NCI-H1048 (cell line): ENCODE measurements at places on chromosomes 3 and 15.

DNA sequence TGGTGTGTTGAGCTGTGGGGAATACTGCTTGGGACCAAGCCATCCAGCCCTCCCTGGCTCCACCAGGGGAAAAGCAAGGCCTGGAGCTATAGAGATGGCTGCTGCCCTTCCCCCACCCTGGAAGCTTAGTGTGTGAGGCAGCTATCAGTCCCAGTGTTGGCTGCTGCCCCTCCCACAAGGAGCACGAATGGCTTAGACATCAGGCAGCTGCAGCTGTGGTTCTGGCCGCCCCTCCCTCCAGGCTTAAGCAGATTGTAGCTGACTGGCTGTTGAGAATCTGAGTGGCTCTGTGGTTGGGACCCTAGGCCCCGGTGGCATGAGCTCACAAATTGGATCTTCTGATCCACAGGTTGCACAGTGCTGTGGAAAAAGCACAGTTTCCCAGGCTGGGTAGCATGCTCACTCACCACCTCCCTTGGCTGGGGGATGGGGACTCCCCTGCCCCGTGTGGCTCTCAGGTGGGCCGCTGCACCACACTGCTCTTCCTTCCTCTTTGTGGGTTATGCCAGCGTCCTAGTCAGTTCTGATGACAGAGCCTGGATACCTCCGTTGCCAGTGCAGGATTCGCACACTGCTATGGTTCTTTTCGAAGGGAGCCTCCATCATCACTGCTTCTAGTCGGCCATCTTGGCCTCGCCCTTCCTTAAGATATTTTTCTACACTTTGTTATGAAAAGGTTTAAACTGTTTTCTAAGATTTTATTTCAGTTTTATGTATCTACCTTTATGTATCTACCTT, 21.2 kb upstream of the SUCNR1 start:
- no peak for DNase-seq

DNA sequence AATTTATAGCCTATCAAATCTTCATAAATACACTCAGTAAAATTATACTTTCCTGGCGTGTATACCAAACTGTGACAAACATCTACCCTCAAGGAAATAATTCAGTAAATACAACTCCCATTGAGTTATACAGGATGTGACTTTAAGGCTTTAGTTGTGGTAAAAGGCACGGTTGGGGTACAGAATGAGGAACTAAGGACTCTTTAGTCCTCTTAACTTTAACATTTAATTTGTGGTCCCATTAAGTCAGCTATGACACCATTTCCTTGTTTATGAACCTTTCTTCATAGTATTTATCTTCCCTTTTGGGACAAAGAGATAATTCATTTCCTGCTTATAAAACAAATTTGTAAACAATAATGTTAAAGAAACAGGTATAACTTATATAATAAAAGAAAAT, 30.2 kb downstream of the IFT80 start:
- no peak for DNase-seq

GRCh38 chr15:73628976-73629797, 4.0 kb downstream of the NPTN start:
- no peak for DNase-seq

GRCh38 chr3:149414557-149415231, 37.2 kb upstream of the TM4SF1 start:
- DNase-seq = no peak

GRCh38 chr3:170745211-170745718, 124.7 kb downstream of the RPL22L1 start:
- DNase-seq = no peak

DNA sequence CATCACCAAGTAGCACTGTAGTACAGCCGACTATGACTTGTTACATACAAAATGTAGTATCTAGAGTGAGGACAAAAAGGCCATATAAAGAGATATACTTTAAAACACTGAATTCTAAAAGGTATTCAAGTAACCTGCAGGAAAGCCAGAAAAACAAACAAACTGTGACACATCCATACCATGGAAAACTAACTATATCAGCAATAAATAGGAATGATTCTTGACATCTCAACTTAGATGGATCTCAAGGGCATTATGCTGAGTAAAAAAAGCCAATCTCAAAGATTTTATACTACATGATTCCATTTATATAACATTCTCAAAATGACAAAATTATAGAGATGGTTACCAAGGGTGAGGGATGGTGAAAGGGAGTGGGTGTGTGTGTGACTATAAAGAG, 143.0 kb downstream of the PEAK1 start:
- no peak for DNase-seq

DNA sequence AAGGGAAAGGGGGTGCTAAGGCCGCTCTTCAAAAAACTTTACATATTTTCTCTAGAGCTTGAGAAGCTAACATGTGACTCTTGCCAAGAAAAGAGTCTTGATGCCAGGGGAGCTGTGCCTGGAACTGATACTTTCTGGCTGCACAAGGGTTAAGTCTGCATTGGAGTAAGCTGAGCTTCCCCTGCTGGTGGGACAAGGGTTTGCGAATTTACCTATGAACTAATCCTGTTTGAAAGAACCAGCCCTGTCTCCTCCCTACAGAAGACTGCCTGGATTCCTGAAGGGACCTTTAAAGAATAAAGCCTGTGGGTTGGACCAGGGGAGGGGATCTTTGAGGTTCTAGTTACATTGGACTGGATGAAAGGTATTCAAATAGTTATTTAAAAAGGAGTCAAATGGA, 58.3 kb upstream of the EPHA3 start:
- no peak for DNase-seq

- DNase-seq = no peak
Measured at GRCh38 chr3:128279601-128279880, 126.3 kb downstream of the EEFSEC start.

DNA sequence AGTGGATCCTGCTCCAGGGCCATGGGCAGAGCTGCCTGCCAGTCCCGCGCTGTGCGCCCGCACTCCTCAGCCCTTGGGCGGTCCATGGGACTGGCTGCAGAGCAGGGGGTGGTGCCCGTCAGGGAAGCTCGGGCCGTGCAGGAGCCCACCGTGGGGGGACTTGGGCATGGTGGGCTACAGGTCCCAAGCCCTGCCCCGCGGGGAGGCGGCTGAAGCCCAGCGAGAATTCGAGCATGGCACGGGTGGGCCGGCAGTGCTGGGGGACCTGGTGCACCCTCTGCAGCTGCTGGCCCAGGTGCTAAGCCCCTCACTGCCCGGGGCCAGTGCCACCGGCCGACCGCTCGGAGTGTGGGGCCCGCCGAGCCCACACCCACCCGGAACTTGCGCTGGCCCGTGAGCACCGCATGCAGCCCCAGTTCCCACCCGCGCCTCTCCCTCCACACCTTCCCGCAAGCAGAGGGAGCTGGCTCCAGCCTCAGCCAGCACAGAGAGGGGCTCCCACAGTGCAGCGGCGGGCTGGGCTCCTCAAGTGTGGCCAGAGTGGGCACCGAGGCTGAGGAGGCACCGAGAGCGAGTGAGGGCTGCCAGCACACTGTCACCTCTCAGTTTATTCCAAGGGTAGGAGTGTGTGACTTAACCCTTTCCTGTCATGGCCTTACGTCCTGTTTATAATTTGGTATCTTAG, 129.3 kb downstream of the TMEM108 start:
- no peak for DNase-seq

DNA sequence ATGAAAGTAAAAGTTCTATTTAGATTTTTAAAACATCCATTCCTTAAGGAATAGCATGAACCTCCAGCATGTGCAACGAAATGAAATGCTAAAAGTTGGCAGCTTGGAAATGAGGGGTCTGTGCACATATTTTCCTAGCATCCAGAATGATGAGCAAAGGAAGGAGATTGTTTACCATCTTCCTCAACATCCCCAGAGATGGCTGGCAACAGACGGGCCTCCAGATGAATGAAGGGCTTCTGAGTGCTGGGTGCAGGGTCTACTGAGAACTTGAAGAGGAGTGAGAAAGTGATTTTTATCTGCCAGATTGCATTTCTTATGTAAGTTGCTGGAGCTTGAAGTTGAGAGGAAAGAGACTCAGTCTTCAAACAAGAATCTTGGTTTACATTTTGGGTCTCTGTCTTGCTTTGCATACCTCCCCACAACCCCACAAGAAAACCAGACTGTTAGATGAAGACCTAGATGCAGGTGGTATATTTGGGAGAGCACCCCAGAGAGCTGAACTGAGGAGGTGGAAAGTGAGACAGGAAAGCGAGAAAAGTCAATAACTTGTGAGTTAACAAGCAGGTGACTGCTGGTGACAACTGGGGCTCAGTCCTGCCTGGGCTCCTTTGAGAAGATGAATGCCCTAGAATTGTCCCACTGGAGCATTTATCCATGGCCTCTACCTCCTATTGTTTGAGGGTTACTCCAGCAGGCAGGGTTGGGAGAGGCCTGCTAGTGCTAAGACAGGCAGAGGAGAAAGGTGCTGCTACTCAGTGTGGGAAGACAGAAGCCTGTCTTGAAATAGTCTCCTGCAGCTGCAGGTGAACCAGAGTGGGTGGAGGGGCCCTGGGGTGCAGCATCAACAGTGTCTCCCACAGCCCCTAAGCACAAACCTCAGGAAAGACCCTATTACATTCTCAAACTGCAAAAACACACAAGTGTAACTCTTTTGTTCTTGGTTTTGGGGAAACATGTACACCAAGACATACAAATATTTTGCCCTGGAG, 10.5 kb upstream of the CCK start:
- DNase-seq = no peak

- no peak for DNase-seq
Measured at GRCh38 chr3:100517276-100517675, 24.9 kb downstream of the TMEM45A start.

- DNase-seq = no peak
Measured at GRCh38 chr3:10928407-10928960, 64.1 kb upstream of the SLC6A1 start.

DNA sequence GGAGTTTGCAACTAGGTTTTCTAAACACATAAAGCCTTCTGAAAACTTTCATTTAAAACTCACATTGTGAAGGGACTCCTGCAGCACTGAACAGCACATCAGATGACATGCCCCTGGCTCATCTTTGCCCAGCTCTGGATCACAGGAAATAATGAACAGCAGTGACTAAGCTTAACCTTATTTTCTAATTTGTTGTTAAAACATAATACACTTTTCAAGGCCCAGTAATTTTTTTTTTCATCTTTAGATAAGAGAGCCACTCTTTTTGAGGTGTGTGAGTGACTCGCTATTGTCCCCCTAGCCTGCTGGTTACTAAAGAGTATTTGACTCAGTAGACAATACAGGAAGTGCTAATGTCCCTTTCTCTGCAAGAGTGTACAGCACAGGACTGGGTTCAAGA, 204.0 kb downstream of the OSBPL10 start:
- DNase-seq = no peak

- no peak for DNase-seq
Measured at GRCh38 chr3:196868297-196868661, 559 bp downstream of the SENP5 start.

GRCh38 chr3:86774082-86774691, 216.8 kb downstream of the VGLL3 start:
- DNase-seq = no peak

GRCh38 chr15:88930579-88930978, 17.4 kb upstream of the MFGE8 start:
- no peak for DNase-seq

DNA sequence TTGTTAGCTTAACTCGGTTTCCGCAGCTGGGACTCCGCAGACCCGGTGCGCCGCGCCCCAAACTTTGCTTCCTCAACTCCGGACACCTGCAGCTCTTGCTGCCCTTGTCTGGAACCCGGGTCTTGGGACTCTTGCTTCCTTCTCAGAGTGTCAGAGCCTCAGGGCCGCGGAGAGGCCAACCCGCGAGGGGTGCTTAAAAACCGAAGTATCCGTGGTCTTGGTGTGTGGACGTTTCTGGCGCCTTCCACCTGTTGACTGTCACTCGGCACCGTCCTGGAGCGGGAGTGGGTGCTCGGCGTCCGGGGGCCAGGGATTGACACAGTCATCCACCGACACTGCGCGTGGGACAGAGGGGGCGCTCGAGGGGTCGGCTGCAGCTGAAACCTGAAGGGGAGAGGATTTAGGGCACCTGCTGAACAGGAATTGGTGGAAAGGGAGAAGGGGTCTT, 386 bp downstream of the SQOR start:
- no peak for DNase-seq

- no peak for DNase-seq
Measured at GRCh38 chr3:99049164-99049563, 147.7 kb upstream of the DCBLD2 start.

DNA sequence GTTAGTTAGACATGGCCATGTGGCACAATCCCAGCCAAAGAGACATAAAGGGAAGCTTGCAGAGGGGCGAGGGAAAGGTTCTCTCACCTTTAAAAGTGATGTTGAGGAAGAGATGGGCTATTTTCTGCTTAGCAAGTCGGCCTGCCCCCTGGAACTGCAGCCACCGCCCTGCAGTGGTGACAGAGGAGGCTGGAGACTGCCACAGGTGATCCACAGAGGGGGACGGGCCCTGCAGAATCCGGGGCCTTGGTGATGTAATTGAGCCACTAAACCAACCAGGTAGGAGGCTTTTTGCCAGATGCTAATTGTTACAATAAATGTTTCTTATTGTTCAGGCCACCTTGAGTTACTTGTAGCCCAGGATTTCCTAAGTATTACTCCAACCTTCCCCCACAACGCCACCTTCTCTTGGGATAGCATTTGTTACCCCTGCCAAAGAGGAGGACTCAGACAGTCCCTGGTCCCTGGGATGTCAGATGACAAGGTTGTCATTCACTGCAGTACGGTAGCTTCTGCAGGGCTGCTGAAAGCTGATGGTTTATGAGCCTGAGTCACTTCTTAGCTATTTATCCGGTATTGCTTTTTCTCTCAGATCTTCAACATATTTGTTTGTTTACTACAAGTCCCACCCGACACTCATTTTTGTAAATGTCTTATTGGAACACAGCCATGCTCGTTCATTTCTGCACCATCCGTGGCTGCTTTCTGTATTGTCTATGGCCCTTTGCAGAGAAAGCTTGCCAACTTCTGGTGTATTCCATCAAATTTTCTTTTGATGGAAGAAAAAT, 63.3 kb upstream of the SEC61A1 start:
- DNase-seq = no peak

DNA sequence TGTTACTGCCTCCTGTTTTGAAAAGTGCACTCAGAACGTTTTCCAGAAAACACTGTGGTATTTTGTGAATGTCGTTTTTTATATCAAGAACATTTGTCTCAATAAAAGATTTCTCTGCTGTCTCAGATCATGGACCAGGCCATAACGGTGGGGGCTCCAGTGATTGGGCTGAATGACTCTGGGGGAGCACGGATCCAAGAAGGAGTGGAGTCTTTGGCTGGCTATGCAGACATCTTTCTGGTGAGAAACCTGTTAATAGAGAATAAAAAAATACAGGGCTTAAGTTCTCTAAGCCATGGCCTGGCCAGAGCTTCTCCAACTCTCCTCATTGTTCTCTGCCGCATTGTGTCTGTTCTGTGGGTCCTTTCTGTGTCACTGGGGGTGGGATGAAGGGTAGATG, 11.7 kb downstream of the PCCB start:
- no peak for DNase-seq

GRCh38 chr15:48981941-48982340, 18.2 kb upstream of the SHC4 start:
- no peak for DNase-seq

GRCh38 chr3:144772372-144772771, 800.7 kb downstream of the DIPK2A start:
- no peak for DNase-seq

GRCh38 chr3:160968761-160969160, 136.4 kb downstream of the B3GALNT1 start:
- no peak for DNase-seq

GRCh38 chr15:36080759-36081158, 498.7 kb upstream of the CDIN1 start:
- DNase-seq = no peak

GRCh38 chr15:51260202-51260601, 78.2 kb downstream of the CYP19A1 start:
- no peak for DNase-seq

GRCh38 chr3:45205126-45205525, 21.0 kb downstream of the TMEM158 start:
- no peak for DNase-seq

GRCh38 chr3:138114431-138114918, 933 bp downstream of the DZIP1L start:
- no peak for DNase-seq
